ENCODE measurements at places on chromosomes 1 and 21. TPM values are rescaled to one million over a fixed set of nuclear protein-coding genes. Genes with fewer than 3 reads are reported as not detected.
A peak's percentile ranks its signal among the peaks of the same experiment; 100 is the strongest.

TEDDM1 gene
- not detected for total RNA-seq

ZFYVE9 gene
- 28.0 TPM for total RNA-seq

PTAFR gene
- 8.0 TPM for total RNA-seq

NBPF15 gene
- 23.0 TPM for total RNA-seq

KANK4 gene
- total RNA-seq: 1.7 TPM

RGS13 gene
- total RNA-seq: not detected

KCNA3 gene
- 0.71 TPM for total RNA-seq

FCRL1 gene
- not detected for total RNA-seq

- DNase-seq: peak; percentile 94
These were observed 38.7 kb downstream of the SLC9A1 start for GRCh38 chr1:27116232-27116631.

DNA sequence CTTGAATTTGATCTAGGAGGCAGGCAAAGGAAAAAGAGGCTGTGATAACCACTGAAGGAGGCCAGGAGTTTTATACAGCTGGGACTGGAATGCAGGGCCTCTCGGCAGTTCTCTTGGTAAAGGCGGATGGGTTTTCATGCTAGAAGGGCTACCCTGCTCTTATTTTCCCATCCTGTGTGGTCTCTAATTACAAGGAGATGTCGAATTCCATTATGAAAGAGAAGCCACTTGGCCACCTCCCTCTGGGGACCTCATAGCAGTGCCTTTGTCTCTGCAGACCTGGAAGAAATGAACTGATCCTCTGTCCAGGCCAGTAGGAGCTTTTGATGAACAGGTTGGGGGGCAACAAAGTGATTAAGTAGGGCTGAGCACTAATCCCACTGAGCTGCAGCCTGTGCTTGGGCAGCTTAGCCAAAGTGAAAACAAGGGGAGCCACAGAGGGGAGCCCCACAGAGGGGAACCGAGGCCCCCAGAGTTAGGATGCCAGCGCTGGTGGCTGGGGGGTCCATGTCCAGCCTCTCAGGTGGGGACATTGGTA is 42.2 kb upstream of the BCAR3 start:
- no peak for DNase-seq

DNA sequence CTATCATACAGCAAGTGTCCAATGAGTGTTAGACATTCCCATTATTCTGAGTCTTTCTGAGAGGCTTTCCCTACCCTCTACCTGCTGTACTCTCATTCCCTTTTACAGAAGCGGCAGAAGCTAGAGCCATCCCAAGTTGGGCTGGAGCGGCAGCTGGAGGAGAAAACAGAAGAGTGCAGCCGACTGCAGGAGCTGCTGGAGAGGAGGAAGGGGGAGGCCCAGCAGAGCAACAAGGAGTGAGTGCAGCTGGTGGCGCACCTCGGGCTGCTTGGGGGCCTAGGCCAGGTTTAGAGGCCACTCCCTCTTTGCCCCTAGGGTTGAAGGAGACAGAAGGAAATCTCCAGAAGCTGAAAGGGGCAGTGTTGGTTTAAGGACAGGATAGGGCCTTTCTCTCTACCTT is 12.1 kb downstream of the CGN start:
- DNase-seq: peak; percentile 4

- no peak for DNase-seq
These were observed at the start of gene CATSPER4 for GRCh38 chr1:26190373-26190987. Gene CATSPER4 (plus strand): TSS chr1:26190602. CDS start chr1:26190628, 26 bp downstream.

- no peak for DNase-seq
These were observed 299.2 kb downstream of the GPATCH2 start for GRCh38 chr1:217331698-217332097.

- DNase-seq: no peak
These were observed 34.9 kb upstream of the F13B start for GRCh38 chr1:197101978-197102377.

GRCh38 chr1:220788900-220789299 is 2.2 kb downstream of the MTARC1 start:
- DNase-seq: peak; percentile 51

GRCh38 chr1:212488436-212489283 is 55.9 kb downstream of the NENF start:
- DNase-seq: peak; percentile 94

DNA sequence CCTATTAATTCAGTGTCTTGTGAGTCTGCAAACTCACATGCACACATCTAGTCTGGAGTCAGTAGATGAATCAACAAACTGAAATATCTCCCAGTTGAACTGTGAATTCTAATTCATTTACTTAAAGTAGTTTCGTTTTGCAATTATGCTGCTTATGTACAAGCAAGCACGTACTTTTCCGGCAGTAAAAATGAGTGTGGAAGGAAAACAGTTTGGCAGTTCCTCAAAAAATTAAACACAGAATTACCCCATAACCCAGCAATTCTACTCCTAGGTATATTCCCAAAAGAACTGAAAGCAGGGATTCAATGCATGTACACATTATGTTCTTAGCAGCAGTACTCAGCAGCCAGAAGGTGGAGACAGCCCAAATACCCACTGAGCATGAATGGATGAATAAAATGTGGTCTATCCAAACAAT is 49.3 kb downstream of the GNB1 start:
- DNase-seq: no peak
